ENCODE measurements at places on chromosomes 6 and 20.

- no peak for DNase-seq
These were observed 9.3 kb upstream of the TXNDC5 start for GRCh38 chr6:7919871-7920270.

DNA sequence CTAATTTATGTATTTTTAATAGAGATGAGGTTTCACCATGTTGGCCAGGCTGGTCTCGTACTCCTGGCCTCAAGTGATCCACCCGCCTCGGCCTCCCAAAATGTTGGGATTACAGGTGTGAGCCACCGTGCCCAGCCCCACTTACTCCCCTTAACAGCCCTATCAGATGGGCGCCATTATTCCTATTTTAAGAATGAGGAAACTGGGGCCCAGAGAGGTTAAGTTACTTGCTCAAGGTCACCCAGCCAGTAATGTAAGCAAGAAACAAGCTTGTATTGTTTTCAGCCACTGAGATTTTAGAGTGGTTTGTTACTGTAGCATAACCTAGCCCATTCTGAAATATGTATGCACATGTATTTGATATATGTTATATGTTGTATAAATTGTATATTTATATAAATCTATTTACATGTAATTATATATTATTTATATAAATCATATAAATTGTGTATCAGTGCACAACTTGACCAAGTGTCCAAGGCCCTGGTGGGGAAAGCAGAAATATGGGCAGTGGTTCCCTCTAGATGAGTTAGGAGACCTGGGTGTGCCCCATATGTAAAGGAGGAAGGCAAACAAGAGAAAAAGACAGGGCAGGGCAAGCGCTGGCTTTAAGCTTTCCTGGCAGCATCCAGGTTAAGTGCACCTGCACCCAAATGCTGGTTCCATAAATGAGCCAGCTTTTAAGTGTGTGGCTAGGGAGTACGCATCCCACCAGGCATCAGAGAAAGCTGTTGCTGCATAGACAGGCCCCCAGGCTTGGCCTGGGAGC lies 1.2 kb upstream of the GUCA1A start:
- no peak for DNase-seq

GRCh38 chr6:156916130-156916801 lies 139.1 kb downstream of the ARID1B start:
- DNase-seq = no peak

GRCh38 chr20:40282941-40283340 lies 406.1 kb downstream of the MAFB start:
- no peak for DNase-seq

DNA sequence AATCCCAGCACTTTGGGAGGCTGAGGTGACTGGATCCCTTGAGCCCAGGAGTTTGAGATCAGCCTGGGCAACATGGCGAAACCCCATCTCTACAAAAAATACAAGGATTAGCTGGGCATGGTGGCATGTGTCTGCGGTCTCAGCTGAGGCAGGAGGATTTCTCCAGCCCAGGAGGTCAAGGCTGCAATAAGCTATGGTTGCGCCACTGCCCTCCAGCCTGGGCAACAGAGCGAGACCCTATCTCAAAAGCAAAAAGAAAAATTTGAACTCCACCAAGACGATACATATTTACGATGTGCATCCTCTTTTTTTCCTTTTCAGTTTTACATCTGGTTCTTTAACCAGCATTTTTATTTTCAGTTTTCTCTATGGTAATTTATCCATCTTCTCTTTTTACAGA lies 162.1 kb downstream of the JARID2 start:
- DNase-seq = no peak

DNA sequence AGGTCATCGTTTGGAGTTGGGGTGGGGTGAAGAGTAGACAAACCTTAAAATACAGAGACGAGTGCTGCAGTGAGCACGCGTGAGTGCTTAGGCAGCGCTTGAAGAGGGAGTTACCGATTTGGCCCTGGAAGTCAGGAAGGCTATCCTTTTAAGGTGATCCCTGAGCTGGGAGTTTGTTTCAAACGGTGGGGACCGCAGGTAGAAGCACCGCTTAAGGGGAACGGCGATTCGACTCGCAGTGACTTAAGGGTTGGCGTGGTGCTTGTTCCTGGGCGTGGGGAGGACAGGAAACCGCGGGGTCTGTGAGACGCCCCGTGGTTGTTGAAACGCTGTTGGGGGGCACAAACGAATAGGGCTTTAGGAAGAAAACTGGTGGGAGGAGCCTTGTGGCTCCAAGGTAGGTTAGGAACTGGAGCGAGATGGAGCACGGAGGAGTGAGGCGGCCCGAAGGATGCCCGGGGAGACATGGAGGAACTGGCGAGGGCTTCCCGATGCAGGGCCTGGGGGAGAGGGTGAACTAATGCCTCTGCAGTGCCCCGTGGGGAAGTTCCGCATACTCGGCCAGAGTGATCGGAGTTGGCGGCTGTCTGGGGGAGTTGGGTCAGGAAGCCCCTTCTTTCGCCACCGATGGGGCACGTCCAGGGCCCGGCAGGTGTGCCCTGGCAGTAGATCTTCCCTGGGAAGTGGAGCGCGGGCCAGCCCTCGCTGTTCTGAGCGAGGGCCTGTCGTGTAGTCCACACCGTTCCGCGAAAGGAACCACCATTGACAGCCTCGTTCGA lies 1.3 kb upstream of the CDYL start:
- DNase-seq = no peak

GRCh38 chr6:106215608-106216007 lies 110.0 kb downstream of the ATG5 start:
- no peak for DNase-seq

DNA sequence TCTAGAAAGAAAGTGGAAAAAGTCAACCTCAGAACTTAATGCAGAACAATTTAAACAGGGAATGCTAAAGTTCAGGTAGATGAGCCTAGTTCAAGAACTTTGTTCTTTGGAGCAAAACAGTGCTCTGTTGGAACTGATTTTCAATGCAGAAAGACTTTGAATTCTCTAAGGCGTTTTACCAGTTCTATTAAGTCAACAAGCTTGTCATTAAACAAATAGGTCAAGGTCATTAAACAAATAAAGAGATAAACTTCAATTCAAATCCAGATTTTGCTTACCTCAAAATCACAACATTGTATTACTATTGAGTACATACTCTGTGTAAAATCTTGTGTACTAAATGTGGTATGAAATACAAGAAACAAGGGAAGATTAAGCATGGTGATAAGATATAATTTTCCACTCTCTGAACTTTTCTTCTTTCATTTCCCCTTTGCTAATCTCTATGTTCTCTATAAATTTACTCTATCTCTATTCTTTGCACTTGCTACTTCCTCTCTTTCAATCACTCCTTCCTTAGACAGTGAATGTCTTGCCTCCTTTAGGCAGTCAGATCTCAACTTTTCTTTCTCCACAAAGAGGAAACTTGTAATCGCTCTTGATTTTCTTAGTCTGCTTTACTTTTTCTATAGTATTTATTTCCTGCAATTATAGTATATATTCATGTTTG lies 160.8 kb upstream of the KHDRBS2 start:
- DNase-seq = no peak

DNA sequence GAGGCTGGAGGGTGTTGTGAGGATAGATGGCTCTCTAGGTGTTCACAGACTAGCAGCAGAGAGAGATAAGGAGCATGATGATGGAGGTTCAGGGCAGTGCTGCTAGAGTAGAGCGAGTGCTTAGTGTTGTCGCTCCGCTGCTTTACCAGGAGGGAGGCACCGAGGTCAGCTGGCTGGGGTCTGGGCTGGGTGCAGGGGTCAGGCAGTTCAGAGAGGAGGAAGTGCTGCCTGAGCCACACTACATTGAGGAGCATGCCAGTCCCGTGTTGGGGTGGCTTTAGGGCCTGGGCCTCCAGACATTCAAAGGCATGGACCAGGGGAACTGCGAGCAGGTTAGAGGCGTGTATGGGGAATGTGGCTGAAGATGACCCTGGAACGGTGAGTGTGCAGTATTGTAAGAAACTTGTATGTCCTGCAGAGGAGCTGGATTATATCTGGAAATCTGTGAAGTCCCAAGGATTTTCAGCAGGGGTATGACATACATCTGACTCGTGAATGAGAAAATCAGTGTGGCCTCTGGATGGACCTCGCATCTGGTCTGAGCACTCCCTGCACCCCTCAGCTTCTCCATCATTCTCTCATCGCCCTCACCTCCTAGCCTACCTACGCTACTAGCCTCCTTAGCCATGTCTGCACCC lies 66.9 kb downstream of the IGF2R start:
- DNase-seq = no peak

- DNase-seq = no peak
These were observed 61.2 kb downstream of the RSPH3 start for GRCh38 chr6:158938811-158939254.

DNA sequence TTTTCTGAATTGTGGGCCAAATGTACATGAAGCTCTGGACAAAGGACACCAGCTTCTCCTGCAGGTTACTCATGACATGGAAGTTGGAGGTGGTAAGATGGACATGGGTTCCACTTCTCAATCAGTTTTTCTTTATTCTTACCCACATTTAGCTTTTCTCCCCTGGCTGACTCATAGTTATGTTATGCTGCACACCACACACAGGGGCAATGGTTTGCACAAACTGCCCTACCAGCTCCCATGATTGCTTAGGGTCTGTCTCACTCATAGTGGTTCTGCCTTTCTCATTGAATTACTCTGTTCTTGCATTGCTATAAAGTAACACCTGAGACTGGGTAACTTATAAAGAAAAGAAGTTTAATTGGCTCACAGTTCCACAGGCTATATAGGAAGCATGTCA lies 4.5 kb upstream of the CD109 start:
- DNase-seq = no peak
